Skeletal muscle cell (primary cell): ENCODE measurements at places on chromosomes 1 and 21.

- DNase-seq, result no peak
Measured at GRCh38 chr1:33390542-33390941, 40.4 kb downstream of the PHC2 start.

GRCh38 chr1:160284220-160284781, 632 bp downstream of the PEX19 start:
- DNase-seq, result peak; percentile 71

DNA sequence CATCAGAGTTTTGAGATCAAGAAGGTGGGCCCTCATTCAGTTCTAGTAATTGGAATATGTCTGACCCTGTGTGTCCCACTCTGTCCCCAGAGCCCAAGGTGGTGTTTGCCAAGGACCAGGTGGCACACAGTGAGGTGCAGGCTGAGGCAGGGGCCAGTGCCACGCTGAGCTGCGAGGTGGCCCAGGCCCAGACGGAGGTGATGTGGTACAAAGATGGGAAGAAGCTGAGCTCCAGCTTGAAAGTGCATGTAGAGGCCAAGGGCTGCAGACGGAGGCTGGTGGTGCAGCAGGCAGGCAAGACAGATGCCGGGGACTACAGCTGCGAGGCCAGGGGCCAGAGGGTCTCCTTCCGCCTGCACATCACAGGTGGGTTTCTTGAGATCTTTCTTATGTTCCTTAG, 35.2 kb downstream of the OBSCN start:
- no peak for DNase-seq

GRCh38 chr1:192201303-192201702, 43.0 kb downstream of the RGS18 start:
- DNase-seq, result no peak

GRCh38 chr1:10965546-10966226, 46.8 kb upstream of the TARDBP start:
- DNase-seq, result no peak

DNA sequence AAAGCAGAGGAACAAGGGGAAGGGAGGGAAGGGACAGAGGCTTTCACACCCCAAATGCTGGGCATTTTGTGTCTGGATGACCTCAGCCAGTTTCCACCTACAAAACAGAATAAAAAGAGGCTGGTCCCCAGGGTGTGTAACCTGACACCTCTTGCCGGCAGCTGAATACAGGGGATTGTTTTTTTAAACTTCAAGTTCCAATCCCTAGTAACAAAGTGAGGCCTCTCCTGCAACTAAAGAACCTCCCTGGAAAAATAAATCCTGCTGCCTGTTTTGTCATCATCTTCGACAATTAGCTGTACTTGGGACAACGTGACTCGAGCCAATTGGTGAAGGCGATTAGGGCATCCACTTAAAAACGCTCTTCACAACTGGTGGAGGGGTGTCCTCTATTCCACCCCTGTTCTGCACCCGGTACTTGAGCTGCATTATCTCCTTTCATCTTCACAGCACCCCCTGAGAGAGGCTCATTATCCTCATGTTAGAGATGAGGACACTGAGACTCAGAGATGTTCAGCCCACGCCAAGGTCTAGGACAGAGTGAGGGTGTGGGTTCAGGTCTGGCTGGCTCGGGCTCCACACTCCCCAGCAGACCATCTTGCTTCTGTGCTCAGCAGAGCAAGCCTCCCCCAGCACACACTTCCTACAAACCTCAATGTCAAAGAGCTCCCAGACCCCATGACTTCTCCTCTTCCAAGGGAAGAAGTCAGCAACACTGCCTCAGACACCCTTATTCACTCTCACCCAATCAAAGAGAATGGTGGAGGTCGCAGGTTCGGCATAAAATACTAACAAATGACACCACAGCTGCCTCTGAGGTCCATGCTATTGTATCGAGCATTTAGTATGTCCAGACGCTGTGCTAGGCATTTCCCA, 15.2 kb downstream of the ITPKB start:
- peak; percentile 67 for DNase-seq
